ENCODE measurements at places on chromosomes 12 and 14.

DNA sequence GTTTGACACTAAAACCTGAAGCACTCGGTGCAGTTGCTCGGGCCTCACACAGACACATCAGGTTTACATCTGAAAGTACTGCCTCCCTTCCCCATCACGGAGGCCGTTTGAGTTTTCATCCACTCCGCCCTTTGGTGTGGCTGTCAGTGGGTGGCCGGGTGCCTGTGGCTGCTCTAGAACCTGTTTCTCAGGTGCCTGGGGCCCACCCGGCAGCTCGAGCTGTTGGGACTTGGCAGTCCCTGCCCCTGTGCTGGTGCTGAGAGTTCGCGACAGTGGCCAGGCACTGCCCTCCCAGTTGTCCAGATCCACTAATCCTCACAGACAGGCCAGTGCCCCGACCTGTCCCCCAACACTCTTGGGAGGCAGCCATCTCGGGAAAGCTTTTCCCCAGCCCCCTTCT lies 22.4 kb downstream of the XRCC3 start:
- DNase-seq = no peak

GRCh38 chr12:41606468-41607445 lies 418.6 kb downstream of the PDZRN4 start:
- no peak for DNase-seq

- no peak for DNase-seq
Observed at GRCh38 chr12:124326871-124327270, 32.0 kb downstream of the RFLNA start.

DNA sequence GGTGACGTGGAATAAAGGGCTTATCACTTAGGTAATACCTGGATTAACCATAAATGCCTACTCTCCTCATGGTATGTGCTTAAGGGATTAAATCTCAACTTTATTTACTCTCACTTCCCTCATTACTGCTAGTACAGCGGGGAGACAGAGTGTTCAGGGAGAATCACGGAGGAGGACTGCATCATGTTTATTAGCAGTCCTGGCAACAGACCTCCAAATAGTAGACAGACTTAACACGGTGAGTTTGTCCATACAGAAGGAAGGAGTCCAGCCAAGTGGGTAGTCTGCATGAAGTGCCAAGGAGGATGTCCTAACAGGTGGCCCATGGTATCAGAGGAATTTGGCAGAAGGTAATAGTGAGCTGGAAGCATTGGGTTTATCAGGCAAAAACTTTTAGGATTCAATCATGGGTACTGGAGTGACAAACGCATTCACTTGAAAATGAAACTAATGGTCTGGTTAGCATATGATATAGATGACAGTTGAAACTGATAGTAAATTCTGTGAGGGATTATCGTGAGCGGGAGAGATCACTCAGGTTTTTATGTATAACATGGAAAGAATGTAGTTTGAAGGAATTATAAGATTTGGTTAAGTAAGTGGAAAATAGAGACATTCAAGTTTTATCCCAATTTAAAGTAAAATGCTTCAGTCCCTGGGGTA lies 471.8 kb downstream of the TMEM117 start:
- no peak for DNase-seq

DNA sequence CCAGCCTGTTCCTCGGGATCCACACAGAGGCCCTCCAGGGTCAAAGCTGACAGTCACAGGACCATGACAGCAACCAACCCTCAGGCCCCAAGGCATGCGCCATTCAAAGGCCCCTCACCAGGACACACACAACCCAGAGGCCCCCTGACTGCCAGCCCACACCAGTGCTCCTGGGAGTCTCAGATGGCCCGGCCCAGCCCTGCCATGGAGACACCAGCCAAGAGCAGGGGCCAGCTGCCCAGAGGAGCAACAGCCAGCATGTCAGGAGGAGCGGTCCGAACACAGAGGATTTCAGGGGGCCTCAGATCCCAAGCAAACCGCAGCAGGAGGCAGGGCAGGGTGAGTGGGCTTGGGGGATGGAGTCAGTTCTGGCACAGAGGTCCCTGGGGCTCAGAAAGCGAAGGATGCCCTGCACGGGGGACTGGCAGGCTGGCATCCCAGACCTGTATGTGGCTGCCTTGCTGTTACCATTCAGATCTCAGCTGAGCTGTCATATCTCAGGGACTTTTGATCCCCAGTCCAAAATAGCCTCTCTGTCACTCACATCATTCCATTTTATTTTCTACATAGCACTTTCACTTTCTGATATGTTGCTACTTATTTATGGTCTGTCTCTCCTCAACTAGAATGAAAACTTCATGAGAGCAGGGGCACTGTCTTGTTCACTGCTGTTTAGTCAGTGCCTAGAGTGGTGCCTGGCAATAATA lies 4.8 kb downstream of the TMEM229B start:
- DNase-seq = no peak

GRCh38 chr12:27973487-27973890 lies 956 bp upstream of the PTHLH start:
- DNase-seq = no peak

DNA sequence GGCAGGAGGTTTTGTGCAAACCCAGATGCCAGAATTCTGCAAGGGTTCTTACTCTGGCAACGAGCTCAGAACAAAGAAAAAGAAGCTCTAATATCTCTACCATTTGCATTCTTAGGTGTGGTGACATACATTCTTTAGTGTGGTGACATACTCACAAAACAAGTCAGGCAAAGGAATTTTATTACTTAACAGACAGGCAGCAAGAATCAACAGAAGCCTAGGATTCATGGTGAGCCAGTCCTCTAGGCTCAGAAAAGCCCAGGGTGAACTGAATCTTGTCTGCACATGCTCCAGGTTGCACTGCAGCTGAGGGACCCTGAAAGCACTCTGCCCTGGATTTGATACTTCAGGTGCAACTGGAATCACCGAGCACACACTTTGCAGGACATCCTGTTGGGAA lies 122.4 kb upstream of the PTPRQ start:
- no peak for DNase-seq

GRCh38 chr14:93056166-93056839 lies 59.4 kb downstream of the ITPK1 start:
- DNase-seq = no peak

- DNase-seq = no peak
Observed at GRCh38 chr12:79252358-79253075, 387.9 kb downstream of the SYT1 start.

DNA sequence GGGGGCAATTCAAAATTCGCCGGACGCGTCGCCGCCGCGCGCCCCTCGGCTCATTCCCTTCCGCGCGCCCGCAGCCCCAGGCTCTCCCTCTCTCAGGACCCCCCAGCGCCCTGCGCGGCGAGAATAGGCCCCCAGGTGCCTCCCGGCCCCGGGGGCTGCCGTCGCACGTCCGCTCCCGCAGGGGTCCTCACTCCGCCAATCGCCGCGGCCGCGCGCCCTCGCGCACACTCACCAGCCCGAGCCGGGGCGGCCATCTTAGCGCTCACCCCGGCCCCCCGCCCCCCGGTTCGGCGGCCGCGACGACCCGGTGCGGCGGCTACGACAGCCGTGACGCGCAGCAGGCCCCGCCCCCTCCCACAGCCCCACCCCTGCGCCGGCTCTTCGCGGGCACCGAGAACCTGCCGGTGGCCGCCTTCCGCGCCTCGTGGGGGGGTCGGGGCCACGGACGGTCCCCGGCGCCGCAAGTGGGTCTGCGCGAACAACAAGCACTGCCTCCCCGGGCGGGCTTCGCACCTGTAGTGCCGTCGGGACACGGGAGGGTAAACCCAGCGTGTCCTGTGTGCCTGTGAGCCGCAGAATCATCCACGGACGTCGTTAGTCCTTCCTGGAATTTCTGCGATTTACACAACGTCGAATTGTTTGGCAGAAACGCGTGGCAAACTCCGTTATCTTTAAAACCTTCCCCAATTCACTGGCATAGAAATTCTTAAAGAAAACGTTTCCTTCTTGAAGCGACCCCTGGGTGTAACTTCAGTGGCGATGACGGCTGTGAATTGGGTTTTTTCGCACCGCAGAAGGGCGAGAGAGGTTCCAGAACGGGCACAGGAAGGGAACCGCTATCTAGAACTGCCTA lies 2.5 kb downstream of the USP44 start:
- peak; percentile 80 for DNase-seq

- no peak for DNase-seq
Observed at GRCh38 chr14:32657081-32657480, 281.6 kb upstream of the NPAS3 start.

DNA sequence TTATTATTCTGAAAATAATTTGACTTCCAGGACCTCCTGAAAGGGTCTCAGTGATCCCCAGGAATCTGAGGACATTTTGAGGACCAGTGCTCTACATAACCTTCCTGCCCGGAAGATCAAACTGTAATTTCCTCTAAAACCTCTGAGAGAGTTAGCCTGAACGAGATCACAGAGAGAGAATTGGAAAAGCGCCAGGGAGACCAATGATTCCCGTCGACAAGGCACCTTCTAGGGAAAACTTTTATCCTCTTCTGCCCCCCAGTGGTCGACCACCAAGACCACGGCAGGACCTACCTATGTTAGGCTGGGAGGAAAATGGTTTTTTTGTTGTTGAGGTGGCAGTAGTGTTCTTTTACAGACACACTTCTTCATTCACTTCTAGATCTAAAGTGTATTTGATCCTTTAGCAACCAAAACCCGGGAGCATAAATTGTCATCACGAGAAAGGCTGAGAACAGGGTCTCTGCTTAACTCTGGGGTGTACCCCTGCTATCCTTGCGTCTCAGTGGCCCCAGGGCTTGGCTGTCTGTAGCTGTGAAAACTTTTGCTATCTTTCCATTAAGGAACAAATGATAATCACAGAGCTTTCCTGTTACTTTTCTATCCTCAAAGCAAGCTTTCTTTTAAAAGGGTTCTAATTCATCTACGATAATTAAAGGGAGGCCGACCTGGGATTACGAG lies 62.9 kb upstream of the NID2 start:
- peak; percentile 49 for DNase-seq

DNA sequence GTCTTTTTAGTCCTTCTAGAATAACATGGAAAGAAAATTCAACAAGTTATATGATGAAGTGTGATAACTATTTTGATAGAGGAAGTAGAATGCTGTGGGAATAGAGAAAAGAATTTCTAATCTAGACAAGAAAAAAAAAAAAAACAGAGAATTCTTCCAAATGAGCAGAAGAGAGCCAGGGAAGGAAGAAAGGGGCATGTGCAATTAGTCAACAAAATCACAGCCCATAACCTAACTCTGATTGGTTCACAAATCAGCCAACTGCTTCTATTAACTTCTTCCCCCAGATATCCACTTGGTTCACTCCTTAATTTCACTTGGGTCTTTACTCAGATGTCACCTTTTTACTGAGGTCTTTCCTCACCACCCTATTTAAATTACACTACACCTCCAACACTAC lies 69.5 kb downstream of the BTG1 start:
- no peak for DNase-seq

GRCh38 chr12:108597559-108598471 lies at the start of gene TMEM119:
TSS of gene TMEM119 (minus strand) at chr12:108598084. CDS start at chr12:108592383, 5,701 bp downstream.
- DNase-seq = no peak

- DNase-seq = no peak
Observed at GRCh38 chr14:99287269-99287942, 15.4 kb upstream of the BCL11B start.

DNA sequence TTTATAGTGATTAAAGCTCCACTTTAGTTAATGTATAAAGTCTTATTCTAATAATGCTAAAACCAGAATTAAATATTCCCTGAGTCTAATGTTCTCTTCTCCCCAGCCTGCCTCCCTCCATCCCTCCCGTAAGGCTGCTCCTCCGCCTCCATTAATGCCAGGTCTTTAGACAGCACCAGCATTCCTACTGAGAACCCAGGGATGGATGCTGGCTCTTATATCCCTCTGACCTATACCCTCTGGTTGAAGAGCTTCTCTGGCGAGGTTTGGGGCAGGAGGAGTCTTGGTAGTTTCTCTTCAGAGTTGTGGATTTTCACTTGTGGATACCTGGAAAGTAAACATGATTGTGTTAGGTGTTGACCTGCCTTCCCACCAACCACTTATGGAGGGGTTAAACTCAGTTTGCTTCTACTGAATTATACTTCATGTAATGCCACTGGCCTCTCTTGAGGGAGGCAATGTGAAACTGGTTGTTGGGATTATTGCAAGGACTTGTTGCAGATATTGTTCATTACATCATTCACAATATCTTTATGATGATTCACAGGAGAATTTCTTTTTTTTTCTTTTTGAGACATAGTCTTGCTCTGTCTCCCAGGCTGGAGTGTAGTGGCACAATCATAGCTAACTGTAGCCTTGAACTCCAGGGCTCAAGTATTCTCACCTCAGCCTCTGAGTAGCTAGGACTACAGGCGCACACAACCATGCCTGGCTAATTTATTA lies 11.1 kb upstream of the SMAGP start:
- DNase-seq = no peak

- DNase-seq = peak; percentile 48
Observed at GRCh38 chr14:105315211-105315721, 718 bp downstream of the PACS2 start.
